Mesenteric fat pad (tissue), 1 donor: ENCODE measurements at places on chromosomes 16 and 17. TPM values are rescaled to one million over a fixed set of nuclear protein-coding genes. Genes with fewer than 3 reads are reported as not detected.

- DNase-seq: no peak
These were observed 11.2 kb upstream of the MTSS2 start for GRCh38 chr16:70696952-70697593.

- DNase-seq: no peak
These were observed at the start of gene GH2 for GRCh38 chr17:63881935-63882601. GH2 (minus strand) TSS chr17:63881944; CDS start chr17:63881801, 143 bp downstream.

DNA sequence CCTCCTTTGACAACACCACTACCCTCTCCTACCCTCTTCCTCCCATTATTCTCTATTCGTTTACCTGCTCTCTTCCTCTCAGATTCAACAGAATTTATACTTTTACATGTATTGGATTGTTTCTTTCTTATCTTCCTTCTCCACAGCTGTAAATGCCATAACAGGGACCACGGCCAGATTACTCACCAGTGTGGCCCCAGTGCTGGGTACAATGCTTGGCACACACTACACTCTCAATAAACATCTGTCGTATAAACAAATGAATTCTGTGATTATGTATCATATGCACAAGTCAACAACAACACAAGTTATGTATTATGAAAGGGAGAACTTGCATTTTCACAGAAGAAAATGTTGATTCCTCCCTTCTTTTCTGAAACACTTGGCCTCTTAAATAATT lies 20.0 kb downstream of the AARSD1 start:
- DNase-seq: no peak

DNA sequence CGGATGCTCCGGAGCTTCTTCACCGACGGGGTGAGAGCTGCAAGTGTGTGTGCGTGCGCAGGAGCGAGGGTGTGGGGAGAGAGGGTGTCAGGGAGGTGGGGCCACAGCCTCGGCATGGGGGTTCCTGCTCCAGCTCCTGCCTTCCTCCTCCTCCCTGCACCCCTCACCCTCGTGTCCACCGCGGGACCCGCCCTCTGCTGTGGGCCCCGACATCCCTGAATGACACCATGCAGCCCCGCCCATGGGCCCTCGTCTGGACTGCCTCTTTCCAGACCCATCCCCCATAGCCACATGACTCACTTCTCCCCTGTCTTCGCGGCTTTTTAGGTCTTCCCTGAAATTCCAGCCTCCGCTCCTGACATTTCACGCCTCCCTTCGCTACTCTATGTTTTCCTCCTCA lies 41.6 kb downstream of the ARHGAP23 start:
- DNase-seq: no peak

INO80E gene
- 45.4 TPM for total RNA-seq

GRCh38 chr17:77571155-77571981 lies 387.1 kb upstream of the TNRC6C start:
- peak; percentile 80 for DNase-seq

CA5A gene
- total RNA-seq: not detected

CCDC200 gene
- not detected for total RNA-seq

OR1F1 gene
- not detected for total RNA-seq

- no peak for DNase-seq
These were observed 171.4 kb downstream of the SEC14L1 start for GRCh38 chr17:77312061-77312701.

DNA sequence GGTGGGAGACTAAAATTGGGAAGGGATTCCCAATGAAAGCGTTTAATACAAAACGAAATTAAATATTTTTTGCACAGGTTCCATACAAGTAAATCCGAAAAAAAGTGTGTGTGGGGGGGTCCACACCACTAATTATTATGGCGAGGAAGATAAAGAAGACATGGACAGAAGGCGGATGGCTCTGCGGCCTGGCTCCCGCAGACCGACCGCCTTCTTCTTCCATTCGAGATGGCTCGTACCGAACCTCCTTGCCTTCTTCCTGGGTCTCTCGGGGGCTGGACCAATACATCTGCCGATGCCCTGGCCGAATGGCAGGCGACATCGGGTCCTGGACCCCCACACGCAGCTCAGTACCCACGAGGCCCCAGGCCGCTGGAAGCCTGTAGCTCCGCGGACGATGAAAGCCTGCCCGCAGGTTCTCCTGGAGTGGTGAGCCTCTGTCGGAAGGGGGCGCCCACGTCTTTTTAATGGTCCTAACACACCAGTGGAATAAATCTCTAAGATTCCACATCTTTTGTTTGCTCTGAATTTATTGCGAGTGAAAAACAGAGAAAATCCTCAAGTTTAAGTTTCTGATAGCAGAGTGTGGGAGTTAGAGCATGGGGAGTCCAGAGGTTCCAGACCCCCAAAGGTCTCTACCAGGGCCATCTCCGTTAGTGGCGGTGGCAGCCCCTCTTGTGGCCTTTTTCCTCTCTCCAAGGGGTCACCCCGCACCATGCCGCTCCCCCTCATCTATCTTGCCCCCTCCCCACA lies 1.4 kb downstream of the PRAC2 start:
- DNase-seq: no peak

- DNase-seq: no peak
These were observed 62.3 kb downstream of the WNT3 start for GRCh38 chr17:46756081-46756735.

DNA sequence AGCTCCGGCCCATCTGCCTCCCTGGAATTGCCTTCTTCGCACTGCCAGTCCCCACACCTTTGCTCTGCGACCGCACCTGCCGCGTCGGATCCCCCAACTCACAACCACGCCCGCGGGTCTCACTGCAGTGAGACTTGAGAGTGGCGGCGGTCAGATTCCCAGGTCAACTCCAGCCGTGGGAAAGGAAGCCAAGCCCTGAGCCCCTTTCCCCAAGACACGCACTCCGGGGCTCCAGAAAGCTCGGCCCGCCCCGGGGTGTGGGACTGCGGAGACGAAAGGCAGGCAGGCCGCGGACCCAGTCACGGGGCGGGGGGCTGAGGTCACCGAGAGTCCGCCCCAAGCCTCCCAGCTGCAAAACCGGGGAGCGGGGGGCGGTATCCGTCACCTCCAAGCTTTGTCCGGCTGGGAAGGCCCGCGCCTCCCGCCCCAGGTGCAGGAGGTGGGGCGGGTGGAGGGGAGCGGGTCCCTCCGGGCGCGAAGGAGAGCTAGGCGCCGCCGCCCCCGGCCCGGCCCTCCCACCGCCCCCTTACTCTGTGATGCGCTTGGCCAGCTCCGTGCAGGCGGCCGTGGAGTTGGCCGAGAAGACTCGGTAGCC lies 615 bp downstream of the PRPSAP1 start:
- no peak for DNase-seq

ARL17A gene
- 6.5 TPM for total RNA-seq

GRCh38 chr17:17084317-17084835 lies 42.1 kb downstream of the MPRIP start:
- DNase-seq: peak; percentile 62

GRCh38 chr17:72476575-72476986 lies 355.8 kb downstream of the SOX9 start:
- no peak for DNase-seq

DNA sequence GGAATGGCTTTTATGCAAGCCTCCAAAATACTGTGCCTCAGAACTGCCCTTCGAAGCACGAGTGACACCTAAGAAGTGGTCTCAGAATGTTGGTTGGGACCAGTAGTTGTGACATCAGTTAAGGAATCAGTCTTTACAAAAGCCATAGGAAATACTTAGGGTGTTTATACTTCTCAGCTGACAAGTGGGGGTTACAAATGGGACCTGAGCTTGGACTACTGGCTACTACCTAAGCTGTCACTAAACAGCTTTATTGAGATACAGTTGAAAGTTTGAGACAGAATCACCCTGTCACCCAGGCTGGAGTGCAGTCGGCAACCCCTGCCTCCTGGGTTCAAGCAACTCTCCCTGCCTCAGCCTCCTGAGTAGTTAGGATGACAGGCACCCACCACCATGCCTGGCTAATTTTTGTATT lies 5.0 kb downstream of the RPL19 start:
- no peak for DNase-seq

DNA sequence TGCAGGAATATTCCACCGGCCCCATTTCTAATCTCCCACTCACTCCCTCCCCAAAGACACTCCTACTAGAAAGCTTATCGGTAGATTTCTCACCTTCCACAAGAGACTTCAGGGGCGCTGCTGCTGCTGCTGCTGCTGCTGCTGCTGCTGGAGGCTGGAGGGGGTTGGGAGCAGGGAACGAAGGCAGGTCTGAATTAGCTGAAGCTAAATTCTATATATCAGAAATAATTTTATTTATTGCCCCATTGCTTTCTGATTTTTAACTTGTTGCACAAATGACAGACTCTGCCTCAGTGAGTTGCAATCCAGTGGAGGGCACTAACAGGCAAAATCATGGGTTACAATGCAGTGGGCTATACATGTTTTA lies 25.8 kb upstream of the HLF start:
- DNase-seq: no peak

DNA sequence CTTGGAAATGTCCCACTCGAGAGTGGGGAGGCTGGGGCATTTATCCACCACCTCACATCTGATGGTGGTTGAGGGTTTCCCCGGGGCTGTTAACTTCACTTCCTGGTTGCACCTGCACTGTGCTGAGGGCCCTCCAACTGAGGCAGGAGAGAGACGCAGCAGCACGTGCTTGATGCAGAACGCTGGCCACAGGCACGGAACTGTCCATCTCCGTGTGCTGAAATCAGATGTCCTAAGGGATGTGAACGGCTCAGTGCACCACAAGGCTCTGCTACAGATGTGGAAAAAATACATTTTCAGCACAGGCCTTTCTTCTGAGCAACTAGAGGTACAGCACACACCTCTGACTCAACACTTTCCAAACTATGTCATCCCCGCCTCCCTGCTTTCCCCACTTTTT lies 114.8 kb upstream of the C16orf82 start:
- DNase-seq: no peak

- no peak for DNase-seq
These were observed 2.2 kb upstream of the PLEKHH3 start for GRCh38 chr17:42678951-42679491.

- no peak for DNase-seq
These were observed 1.9 kb downstream of the PFN1 start for GRCh38 chr17:4946312-4946976.

DNA sequence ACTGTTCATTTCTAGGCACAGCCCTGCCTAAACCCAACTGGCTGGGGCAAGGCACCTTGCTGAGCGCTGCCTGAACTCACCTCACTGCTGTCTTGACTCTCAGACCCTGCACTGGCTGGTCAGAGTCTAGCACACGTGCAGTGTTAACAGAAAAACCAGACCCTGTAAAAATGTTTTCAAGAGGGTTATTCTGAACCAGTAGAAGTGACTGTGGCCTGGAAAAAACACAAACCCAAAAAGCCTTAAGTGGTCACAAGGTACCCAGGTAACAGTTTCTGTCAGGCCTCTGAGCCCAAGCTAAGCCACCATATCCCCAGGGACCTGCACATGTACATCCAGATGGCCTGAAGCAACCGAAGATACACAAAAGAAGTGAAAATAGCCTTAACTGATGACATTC lies 6.1 kb upstream of the EIF4A3 start:
- no peak for DNase-seq

DNA sequence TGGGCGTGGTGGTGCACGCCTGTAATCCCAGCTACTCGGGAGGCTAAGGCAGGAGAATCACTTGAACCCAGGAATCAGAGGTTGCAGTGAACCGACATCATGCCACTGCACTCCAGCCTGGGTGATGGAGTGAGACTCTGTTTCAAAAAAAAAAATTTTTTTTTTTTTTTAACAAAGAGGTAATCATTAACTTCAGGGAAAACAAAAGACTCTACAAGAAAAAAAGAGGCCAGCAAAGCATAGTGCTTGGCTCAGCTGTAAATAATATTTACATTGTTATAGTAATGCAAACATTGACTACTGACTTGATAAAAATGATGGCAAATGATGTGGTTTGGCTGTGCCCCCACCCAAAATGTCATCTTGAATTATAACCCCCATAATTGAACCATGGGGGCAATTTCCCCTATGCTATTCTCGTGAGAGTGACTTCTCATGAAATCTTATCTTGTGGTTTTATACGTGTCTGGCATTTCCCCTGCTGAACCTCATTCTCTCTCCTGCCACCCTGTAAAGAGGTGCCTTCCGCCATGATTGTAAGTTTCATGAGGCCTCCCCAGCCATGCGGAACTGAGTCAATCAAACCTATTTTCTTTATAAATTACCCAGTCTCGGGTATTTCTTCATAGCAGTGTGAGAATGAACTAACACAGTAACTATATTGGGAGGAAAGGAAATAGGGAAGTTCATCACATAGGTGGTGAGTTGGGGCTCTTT lies 12.7 kb upstream of the SSTR2 start:
- DNase-seq: no peak

NGFR gene
- 42.0 TPM for total RNA-seq

DNA sequence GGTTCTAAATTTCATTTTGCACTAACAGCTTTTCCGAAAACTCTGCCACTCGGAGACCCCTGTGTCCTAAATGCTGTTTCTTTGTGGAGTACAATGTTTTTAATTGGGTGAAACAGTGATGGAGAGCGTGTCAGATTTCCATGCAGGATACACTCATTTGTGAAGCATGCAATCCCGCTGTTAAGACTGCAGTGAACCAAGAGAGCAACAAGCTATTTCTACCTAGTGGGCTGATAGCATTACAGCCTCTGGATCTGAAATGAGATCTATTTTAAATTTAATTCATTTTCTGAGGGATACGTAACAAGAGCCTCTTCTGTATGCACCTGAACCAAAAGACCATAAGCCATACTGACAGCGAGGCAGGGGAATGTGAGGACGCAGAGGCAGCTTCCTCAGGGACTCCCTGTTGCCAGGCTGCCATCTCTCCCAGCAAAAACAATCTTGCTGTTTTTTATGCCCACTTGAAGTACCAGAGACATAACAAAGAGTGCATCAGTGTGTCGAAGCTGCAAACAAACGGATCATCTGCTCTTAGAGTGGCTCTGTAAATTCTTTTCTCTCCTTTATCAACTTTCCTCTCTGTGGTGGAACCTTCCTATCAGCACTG lies 199.9 kb upstream of the COX10 start:
- DNase-seq: no peak

DNA sequence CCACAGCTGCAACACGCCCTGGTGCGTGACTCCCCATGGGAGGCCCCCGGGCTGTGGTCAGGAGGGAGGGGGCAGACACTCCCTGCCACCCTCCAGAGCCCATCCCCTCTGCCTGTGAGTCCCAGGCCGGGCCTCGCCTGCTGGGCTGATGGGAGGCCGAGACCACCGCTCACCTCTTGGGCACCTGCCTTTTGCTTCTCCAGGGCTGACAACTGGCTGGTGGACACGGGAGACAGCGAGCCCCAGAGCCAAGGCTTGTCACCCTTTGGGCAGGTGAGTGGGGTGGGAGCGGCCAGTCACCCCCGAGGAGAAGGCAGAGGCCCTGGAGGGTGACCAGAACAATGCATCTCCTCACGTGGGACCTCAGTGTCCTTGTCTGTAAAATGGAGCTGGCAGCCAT lies 20.8 kb downstream of the CHMP1A start:
- DNase-seq: no peak
